Activated CD8-positive, alpha-beta memory T cell treated with anti-CD3 and anti-CD28 coated beads for 24 hours (primary cell): ENCODE measurements at places on chromosomes 3 and 15.
A peak's percentile ranks its signal among the peaks of the same experiment; 100 is the strongest.

DNA sequence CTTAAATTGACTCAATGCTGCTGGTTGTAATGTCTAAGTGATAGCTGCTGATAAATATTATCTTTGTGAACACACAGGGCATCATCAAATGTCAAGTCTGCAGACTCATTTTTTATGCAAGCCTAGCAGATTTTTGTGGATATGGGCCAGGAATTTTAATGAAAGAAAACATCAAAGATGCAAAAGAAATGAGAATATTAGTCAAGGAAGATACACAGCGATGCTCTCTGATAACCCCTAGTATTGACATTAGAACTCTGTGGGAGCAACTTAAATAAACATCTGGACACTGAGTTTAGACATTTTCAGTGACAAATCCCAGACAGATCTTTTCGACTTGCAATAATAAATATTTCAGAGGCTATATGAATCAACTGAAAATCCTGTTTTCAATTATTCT is 28.3 kb downstream of the POLR2M start:
- no peak for DNase-seq

DNA sequence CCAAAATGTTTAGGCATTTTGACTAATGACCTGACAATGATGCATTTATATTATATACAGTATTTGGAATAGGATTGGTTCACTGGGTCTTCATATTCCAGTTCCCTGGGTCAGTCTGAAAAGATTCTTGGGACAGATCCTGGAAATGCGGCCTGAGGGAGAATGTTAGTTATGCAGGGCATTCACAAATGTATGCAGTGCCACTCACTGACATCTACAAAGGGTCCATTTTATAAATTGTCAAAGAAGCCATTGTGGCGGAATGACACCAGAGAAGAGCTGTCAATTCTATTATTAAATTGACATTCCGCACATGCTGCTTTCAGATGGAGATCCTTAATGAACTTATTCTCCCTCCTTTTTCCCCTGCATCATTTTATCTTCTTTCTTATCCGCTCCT is 176.6 kb downstream of the VGLL3 start:
- no peak for DNase-seq

DNA sequence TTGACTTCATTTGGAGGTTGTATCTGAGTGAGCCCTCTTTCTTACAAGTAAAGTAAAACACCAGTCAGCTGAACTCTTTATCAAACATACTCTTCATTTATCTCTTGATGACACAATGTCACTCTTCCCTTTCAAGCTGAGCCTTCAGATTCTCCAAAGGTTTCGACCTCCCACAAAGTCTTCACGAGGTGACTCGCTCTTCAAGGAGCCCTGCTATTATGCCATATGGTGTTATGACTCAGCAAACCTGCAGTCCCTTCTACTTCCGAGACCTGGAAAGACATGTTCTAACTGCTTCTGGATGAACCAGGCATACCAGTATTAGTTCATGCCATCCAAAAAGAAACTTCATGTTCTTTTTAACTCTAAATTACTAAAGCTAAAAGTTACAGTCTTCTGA is 23.1 kb downstream of the AADAC start:
- no peak for DNase-seq

DNA sequence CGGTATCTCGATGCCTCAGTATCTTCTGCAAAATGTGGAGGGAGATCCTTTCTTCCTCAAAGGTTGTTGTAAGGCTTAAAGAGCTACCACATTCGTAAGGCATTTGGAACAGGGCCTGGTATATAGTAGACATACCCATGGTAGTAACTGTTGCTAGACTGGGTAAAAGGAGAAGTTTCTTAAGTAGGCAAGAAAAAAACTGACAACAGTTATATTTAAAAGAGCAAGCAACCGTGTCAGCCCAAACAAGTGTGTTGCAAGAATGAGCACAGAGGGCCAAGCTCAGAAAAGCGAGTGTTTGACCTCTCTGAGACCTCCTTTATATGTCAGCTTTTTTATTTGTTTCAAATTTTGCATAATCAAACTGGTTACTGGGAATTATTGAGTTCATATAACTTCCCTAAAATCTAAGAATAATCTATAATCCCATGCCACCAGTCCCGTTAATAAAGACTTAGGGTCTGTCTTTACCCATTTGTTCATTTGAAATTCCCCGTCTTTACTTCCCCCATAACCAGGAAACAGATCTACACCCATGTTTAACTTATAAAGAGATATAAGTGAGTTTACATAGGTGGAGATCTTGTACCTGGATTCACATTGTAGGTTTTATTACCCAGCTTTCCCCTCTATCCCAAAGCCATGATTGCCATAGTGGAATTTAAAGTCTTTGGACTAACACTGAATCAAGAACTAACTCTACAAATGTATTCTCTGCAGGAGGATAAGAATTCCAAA is 7.3 kb downstream of the B3GNT5 start:
- no peak for DNase-seq

DNA sequence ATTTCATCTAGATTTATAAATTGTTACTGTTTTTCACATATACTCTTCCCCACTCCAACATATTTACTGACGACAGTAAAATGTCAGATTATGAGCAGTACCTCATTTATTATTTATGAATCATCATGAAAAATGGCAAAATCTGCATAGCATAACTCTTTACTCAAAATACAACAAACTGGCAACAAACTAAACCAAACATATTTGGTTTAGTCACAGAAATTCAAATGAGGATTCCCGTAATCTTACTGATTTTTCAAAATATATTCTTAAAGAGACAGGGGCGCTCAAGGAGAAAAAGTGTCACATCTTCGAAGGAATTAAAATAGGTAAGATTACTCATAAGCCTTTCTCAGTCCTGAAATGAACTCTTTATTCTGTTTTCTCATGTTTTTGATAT is 3.0 kb upstream of the GPR87 start:
- DNase-seq, result no peak

- DNase-seq, result no peak
Observed at GRCh38 chr3:59990915-59991314, 941.1 kb upstream of the CFAP20DC start.

DNA sequence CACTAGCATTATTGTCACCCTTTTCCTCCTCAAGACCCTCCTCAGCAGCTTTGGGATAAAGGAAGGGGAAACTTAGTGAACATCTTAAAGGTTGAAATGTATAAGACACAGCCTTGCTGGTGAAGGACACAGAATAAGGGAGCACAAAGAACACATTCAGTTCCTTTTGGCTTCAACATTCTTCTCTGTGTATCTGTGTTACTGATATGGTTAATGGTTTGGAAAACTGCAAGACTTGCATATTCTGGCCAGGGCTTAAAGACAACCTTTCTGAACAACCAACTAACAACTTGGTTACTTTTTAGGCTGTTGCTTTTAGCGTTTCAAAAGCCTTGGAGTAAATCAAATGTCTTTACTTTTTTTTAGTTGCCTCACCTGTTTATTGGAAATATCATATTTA is 680.5 kb downstream of the MECOM start:
- no peak for DNase-seq

- no peak for DNase-seq
Observed at GRCh38 chr3:72165317-72165716, 380.4 kb upstream of the PROK2 start.

DNA sequence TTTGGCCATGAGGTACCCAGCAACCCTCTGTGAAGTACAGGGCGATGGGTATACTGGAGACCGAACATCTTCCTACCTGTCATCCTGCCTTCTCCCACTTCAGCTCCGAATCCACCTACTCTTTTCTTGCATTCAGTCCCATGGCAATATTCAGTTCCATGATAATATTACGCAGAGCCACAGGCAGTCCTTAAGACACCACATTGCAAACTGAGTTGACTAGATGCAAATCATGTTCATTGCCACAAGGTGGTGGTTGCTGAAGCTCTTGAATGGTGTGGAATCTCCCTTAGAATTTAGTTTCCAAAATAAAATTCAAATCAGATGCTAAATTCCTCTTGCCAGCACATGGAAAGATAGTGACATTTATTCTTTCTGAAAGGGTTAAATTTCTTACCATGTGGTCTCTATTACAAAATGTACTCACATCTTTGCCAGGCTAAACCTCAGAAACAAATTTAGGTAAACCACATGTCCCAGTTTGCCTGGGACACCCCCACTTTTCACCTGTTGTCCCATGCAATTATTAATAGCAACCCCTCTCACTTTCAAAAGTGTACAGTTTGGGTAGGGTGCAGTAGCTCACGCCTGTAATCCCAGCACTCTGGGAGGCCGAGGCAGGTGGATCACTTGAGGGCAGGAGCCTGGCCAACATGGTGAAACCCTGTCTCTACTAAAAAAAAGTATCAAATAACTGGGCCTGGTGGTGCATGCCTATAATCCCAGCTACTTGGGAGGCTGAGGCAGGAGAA is 1.7 kb upstream of the NME9 start:
- peak; percentile 37 for DNase-seq

DNA sequence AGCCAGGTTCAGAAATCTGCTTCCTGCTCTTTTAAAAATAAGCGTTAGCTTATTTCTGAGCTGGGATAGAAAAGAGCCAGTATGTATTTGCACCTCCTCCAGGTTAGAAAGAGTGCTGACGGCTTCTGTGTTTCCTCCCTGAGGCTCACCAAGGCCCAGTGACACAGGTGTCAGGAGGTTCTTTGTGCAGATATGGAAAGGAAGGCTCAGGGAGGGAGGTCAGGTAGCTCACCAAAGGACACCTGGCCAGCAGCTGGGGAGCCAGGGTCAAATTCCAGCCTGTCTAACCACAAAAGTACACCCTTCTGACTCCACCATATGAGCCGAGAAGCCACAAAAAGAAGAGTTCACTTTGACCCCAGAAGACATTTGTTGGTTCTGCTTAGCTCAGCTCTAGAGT is 201.0 kb upstream of the WNT5A start:
- DNase-seq, result no peak

- no peak for DNase-seq
Observed at GRCh38 chr3:45227946-45228345, 1.9 kb upstream of the TMEM158 start.

DNA sequence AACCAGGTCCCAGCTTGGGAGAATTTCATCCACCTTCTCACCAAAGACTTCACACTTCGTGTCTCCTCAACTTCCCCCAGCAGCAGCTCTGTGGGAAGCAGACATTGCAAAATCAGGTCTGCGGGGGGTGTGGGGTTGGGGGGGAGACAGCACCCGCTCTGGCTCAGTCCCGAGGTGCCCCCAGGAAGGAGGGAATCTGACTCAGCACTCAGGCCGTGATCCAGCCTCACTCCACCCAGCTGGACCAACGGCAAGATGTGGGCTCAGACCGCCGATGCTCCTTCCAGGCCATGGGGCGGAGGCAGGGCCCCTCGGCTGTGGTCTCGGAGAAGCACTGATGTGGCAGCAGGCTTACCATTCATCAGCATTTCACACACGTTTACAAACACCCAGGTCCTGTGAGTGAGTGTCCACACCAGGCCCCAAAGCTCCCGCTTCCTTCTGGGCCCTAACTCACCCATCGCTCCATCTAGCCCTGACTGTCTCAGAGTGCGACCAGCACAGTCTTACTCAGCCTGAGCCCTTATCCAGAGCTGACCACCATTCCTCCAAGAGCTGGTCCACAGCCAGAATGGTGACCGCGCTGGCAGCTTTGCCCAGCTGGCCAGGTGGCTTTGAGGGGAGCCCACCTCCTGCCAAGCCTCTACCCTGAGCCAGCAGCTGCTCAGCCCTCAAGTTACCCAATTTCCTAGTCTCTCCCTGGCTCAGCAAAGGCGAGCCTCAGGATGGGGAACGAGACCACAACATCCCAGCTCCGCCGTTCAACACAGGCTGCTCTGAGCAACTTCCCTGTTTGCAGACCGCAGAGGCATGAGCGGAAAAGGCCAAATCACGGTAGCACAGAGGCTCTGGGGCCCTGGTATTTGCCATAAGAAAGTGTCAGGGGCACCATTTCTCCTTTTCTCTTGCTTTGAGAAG is 3.3 kb downstream of the STAB1 start:
- no peak for DNase-seq

- DNase-seq, result no peak
Observed at GRCh38 chr3:96755519-96755918, 58.9 kb upstream of the EPHA6 start.

GRCh38 chr3:169295912-169296570 is 367.5 kb downstream of the MECOM start:
- no peak for DNase-seq

DNA sequence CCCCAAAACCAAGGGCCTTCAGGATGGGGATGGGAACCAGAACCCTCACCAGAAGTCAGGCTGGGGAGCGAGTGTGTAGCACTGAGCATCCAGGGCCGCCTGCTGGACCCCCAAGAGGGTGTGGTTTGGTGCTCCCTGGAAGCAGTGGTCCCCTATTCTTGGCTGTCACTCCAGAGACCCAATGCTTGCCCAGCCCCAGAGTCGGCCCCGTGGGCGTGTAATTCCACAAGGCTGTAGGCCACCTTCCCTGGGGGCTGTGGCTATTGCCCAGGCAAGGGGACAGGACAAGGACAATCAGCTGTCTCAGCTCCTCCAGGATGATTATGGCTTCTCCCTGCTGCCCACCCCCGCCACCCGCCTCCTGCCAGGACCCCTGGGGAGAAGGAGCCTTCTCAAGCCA is 14.5 kb downstream of the IGDCC3 start:
- DNase-seq, result no peak

GRCh38 chr3:57003676-57004075 is 56.8 kb upstream of the SPATA12 start:
- DNase-seq, result no peak

- no peak for DNase-seq
Observed at GRCh38 chr3:168828943-168829342, 733.2 kb upstream of the GOLIM4 start.

GRCh38 chr15:31526916-31527690 is 200.5 kb downstream of the KLF13 start:
- no peak for DNase-seq

DNA sequence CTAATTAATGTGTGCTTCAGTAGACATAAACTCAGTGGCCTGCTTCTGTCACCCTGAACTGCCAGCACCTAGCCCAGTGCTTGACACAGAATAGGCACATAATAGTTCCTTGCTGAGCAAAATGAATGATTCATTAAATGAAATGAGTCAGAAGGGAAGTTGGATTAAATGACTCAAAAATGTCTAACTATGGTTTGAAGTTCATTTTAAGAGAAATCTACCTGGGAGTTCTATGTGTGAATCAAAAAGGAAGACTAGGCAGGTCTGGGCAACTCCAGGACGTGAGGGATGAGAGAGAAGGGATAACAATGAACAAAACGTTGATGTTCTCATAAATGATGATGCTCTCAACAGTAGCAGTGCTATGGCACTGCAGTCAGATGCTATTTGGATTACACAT is 175.0 kb downstream of the CFAP20DC start:
- no peak for DNase-seq

DNA sequence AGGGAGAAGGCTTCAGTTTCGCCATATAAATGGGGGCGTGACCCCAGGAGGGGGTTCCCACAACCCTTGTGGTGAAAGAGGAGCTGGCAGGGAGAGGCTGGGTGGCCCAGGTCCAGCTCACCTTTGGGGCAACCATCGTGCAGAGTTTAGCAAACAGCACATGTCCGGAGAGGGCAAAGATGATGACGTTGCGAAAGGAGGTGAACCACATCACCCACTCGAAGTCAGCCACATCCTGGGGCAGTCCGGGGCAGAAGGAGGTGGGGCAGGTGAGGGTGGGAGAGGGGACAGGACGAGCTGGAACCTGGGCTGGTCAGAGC is 3.7 kb downstream of the HHATL start:
- peak; percentile 56 for DNase-seq
